ENCODE measurements at places on chromosomes 13 and 19. TPM values are rescaled to one million over a fixed set of nuclear protein-coding genes. Genes with fewer than 3 reads are reported as not detected.

GRCh38 chr13:67408798-67409197, 178.7 kb upstream of the PCDH9 start:
- no peak for DNase-seq

SIGLEC6 gene
- total RNA-seq: 1.2 TPM

DNA sequence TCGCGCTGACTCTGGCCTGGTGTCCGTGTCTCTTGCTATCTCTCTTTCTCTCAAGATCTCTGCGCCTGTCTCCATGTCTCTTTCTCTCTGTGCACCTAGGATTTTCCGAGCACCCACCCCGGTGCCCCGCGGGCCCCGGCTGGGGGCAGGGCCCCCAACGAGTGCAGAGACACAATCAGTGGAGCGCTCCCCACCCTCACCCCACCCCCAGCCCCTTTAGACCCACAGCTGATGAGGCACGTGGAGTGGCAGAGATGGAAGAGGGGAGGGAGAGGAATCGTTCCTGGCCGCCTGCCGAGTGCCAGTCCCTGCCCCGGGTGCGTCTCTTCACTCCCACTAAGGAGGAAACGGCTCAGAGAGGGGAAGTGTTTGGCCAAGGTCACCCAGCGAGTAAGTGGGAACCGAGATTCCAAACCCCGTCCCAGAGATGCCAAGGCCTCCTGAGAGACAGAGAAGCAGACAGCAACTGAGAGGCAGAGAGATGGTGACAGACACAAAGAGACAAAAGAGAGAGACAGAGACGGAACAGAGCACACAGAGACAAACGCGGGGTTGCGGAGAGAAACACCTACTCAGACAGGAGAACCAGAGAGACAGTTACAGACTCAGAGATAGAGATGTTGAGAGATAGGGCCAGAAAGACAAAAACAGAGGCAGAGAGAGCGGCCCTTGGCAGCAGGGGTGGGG, 626 bp upstream of the BCL3 start:
- DNase-seq: no peak

LYL1 gene
- total RNA-seq: 11.5 TPM

DNA sequence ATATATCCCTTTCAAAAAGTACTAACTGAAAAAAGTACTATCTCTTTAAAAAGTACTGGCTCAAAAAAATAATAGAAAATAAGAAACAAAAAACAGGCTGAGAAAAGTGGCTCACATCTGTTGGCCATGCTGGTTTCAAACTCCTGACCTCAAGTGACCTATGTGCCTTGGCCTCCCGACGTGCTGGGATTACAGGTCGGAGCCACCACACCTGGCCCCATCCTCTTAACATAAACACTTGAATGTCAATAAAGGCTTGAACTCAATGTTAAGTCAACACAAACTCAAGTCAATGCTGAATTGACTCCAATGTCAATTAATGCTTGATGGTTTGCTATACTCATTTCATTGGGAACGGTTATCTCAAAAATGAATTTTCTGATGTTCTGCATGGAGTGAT, 30.9 kb downstream of the ZNF611 start:
- no peak for DNase-seq

GRCh38 chr19:3274942-3275582, 50.6 kb downstream of the CELF5 start:
- no peak for DNase-seq

DNA sequence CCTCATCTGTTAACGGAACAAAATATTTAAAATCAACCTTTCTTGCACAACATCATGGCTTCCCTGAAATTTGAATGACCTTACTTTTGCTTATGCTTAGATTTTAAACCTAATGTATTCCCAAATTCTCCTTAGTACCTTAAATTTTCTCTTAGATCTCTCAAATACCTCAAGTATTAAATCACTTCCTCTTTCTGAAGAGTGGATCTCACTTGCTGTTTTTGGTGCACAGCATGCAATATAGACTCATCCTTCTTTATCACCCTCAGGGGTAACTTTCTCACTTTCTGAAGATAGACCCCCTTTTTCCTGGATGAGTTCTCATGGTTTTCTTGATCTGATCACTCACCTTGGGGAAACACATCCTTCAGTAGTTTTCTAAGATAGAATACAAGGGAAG, 871.7 kb downstream of the DACH1 start:
- DNase-seq: no peak

GRCh38 chr13:32545083-32545482, 6.5 kb upstream of the N4BP2L2 start:
- DNase-seq: no peak

DNA sequence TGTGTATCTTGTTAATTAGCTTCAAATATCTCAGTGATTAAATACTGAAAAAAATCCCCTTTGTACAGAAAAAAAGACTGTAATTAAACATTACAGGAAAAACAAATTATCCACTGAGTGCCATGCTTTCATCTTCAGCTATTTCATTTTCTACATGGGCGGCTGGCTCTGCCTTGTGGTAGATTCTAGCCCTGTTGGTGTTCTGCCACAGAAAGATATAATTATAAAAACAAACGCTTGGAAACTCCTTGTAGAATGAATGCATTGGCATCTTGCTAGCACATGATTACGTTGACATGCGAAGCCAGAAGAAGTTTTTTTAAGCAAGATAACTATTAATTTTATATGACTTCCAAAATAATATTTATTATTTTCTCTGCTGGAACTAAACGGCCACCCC, 496.8 kb downstream of the MYO16 start:
- DNase-seq: no peak

GRCh38 chr13:66875264-66875663, 354.9 kb downstream of the PCDH9 start:
- no peak for DNase-seq

SLC1A6 gene
- not detected for total RNA-seq

DNA sequence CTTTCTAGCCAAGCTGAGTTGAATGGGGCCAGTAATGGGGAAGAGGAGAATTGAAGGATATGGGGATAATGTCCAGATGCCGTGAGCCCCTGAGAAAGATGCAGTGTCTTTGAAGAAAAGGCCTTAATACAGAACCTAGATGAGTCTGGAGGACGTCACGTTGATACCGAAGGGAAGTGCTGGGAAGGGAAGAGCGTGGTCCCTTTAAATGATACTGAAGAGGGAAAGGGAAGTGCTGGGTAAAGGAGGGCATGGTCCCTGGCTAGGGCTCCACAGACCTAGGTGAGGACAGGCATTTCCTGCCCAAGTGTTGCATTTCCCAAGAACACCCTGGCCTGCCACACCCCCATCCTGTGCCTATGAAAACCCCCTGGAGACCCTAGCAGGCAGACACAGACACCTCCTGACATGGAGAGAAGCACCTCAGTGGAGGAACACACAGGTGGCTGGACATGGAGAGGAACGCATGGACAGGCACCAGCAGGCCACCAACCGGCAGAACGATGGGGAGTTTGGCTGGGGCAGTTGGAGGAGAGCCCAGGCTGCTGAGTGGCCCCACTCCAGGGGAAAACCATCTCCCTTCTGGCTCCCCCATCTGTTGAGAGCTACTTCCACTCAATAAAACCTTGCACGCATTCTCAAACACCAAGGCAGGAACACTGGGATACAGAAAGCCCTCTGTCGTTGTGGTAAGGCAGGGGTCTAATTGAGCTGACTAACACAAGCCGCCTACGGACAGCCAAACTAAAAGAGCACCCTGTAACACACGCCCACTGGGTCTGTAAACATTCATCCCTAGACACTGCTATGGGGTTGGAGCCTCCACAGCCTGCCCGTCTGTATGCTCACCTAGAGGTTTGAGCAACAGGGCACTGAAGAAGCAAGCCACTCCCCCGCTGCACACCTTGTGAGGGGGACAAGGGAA, 34.9 kb upstream of the POMP start:
- DNase-seq: no peak

DNA sequence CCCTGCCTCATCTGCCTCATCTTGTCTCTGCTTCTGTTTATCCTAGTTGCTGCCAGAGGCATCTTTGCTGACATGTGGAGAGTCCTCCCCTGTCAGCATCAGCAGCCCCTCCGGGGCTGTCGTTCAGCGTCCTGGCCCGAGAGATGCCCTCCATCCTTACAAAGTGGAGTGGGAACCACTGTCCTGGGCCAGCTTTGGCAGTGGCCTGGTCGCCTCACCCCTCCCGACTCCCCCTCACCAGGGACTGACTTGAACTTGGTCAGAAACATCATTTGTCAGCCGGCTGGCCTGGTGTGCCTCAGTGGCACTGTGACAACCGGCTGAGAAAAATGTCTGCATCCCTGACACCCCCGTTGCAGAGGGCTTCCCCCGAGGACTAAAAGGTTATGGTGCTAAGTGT, 20.6 kb downstream of the FGF9 start:
- no peak for DNase-seq
